GOT3 (cell line): ENCODE measurements at places on chromosomes 4 and X.

GRCh38 chr4:24213961-24214360 is 324.1 kb upstream of the PPARGC1A start:
- DNase-seq = no peak

DNA sequence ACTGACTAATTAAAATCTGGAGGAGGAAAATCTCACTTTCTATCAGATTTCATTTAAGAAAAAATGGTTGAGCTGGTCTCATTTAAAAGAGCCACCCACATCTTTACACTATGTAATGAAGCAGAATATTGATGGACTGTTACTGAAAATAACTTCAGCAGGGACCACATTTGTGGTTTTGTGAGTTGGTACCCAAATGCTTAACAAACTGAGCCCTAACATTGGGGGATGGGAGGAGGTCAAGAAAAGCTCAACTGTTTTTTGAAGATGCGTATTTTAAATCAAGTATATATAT is 30.1 kb downstream of the HOPX start:
- DNase-seq = no peak

- DNase-seq = no peak
Observed at GRCh38 chrX:100946299-100946927, 17.7 kb upstream of the XKRX start.

- no peak for DNase-seq
Observed at GRCh38 chr4:37023996-37024395, 220.5 kb upstream of the NWD2 start.
